Activated CD4-positive, CD25-positive, alpha-beta regulatory T cell treated with anti-CD3 and anti-CD28 coated beads, Interleukin-2, amount 50 U/mL, for 16 hours (primary cell): ENCODE measurements at places on chromosomes 5 and 9.

GRCh38 chr5:84332106-84332505, 52.6 kb downstream of the EDIL3 start:
- no peak for DNase-seq

GRCh38 chr9:131454028-131454427, 48.7 kb upstream of the POMT1 start:
- DNase-seq: no peak

- DNase-seq: peak; percentile 44
Observed at GRCh38 chr5:134113902-134114875, at the start of gene TCF7. TSS of gene TCF7 (plus strand) at chr5:134114681. CDS start at chr5:134114907, 226 bp downstream.

DNA sequence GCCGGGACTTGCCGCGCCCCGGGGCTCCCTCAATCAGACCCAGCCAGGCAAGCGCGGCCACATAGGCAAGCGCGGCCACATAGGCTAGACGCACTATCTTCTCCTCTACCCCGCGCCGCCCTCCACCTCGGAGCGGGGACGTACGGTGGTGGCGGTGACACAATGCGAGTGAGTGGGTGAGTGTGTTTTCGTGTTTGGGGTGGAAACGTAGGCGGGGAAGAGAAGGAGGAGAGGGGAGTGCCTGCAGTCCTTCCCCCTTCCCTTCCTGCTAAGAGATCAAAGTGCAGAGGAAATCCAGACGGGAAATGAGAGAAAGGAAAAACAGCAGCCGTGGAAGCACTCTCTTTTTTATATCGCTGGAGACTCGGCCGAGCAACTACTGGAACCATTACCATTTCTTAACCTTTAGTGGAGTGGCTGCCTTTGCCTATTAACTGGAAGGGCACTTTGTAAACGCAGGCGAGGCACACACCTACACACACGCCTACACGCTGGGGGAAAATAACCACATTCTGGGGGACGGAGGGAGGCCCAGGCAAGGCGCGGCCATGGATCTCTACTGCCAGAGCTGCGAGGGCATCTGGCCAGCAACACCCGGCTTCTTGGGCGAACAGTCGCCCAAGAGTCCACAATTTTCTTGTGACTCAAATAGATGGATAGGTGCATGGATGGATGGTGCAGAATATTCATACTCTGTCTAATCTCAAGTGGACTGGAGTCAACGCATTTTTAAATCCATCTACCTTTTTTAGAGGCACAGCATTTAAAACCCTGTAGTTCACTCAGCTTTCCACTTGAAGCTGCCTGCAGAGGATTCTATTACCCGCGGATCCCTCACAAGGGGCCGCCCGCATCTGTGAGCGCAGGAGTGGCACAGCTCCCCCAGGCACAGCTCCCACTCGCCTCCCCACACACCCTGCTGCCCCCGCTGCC, 2.1 kb downstream of the EDIL3 start:
- no peak for DNase-seq

DNA sequence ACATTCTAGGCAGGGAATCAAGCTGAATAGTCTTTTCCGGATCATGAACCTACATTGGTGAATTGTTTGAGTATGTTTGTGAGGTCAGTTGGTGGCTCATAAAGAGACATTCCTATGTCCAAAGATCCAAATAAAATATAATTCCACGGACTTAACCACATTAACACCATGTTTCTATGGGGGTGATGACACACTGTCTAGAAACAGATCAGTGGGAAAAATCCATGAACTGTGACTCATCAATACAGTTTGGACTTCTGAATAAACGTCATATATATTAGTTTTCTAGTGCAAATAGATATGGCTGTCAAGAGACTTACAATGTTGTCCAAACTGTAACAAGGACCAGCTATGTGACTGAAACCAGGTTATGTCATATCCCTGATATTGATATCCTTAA, 509.9 kb upstream of the TYRP1 start:
- no peak for DNase-seq

DNA sequence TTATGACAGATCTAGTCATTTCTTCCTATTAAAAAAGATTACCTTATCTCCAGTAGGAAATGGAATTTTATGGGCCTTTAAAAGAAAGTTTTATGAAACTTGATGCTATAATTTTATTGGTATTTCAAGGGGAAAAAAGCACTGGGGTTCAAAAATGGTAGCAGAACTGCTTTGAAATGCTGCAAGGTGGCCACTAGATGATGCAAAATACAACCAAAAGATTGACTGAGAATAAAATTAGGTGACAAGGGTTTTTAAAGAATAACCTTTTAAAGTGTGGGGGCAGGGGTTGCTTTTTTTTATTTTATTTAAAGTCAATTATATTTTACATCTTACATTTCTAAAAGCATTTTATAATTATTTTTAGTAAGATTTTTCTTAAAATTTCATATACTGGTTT, 61.7 kb downstream of the KLF9 start:
- no peak for DNase-seq

GRCh38 chr5:180498378-180498777, 4.2 kb downstream of the CNOT6 start:
- no peak for DNase-seq

DNA sequence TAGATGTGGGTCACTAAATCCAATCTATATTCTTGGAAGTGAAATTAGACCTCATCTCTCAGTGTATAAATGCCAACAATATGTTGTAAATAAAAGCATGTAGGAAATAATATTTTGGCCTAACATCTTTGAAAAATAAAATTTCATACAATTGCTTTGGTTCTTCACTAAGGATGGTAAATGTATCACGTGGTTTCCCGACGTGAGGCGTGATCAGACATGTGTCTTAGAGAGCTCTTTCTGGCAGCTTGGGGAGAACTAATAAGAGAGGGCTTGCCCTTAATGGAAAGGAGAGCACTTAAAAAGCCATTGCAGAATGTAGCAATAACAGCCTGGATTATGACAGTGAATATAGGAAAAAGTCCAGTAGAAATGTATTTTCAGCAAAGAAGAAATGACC, 602.6 kb downstream of the CDH12 start:
- DNase-seq: no peak

- no peak for DNase-seq
Observed at GRCh38 chr5:35067985-35068384, 20.2 kb upstream of the AGXT2 start.

DNA sequence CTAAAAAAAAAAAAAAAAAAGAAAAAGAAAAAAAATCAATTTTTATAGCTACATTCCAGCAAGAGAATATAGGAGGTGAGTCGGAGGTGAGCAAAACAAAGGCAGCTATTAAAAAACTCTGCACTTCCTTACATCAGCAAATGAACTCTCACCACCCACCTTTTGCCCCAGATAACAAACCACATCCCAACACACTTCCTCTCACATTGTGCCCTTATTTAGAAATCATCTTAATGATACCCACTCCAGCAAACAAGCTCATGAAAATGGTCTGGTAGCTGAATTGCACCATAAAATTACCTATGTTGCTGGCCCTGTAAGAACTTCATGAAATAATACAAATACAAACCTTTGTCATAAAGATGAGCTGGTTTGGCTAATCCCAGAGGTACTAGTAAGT, 82.9 kb downstream of the CEMIP2 start:
- peak; percentile 6 for DNase-seq

DNA sequence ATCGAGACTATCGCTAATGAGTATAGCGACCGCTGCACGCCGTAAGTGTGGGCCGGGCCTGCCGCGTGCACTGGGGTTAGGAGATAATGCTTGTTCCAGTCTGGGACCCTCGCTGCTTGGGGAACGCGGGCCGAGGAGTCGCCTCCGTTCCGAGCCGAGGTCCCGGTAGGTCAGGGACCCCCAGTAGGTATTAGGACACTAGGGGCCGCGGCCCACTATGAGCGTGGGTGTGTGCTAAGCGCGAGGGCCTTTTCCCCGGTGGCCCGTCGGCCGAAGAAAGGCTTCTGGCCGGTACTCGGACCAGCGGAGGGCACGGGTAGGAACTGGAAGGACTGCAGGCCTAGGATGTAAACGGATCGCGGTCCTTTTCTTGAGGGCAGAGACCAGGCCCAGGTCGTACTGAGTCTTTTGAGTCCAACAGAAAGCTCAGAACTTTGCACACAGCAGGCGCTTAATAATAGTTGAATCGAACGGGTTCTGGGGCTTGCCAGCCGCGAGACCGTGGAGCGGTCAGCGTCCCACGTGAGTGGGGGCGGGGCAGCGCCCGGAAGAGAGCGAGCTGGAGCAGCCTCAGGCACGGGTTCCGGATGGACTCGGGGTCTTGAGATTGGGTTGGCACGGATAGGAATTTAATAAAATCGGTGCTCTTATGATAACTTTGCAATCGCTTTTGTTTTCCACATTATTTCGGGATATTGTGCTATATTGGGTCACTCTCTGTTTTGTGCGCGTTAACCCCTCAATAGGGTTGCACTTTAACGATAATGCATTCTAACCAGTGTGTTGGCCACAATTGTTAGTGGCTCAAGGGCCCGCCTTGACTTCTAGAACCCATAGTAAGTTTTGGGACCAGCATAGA, 733 bp downstream of the HSPA4 start:
- DNase-seq: peak; percentile 16
